ENCODE measurements at places on chromosomes 1 and 21.

DNA sequence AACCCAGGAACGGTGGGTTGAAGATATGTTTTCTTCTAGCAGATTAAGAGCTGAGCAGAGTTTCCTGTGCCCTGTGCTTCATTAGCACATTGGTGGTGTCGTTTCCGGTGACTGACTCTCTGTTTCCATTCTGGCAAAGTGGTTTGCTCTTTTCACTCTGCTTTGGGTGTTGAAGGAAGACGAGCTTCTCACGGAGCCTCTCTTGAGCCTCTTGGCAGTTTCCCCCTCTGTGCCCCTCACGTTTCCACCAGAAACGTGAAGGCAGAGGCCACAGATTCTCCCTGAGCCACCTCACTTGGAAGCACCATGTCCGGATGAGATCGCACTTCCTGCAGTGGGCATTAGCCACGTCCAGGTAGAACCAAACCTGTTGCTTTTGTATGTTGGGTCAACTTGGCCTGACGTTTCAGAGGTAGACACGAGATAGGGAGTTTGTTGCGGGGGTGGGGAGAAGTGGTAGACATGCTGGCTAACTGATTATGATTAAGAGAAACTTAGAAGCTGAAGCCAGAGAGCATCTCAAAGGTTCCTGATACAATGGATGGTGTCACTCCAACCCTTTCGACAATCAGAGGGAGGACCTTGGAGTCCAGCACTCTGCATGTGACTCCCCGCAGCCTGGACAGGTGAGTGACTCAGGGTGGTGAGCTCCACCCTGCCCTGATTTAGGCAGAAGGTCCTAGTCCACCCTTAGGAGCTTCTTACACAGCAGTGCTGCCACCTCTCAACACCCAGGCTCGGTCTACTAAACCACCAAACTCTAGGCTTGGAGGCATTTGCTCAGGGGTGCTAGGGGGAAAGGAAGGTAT, at the start of gene LAX1:
Gene LAX1, plus strand, starts transcription at position 155 of the 809 bp plus-strand sequence. Its CDS starts 383 bp downstream, at position 538.
- H3K36me3 ChIP-seq, result no peaks in the 10 kb centered on the region
- H3K27me3 ChIP-seq, result no peaks in the 10 kb centered on the region

DNA sequence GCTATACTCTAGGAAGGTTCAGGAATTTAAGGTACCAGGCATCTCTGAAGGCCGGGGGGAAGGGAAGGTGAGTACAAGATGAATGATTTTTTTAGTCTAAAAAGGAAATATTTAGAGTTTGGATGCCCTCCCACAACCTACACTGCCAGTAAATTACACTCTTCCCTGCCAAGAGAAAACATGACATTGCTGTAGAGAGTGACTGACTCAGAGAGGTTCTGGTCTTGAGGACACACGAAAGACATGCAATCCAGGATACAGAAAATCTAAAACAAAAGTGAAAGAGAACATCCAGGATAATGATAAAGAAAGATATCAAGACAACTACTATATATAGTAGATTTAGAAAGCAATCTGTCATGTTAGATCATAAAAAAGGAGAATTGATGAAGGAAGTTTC, 200.5 kb downstream of the TYW3 start:
- no peak overlapping the region for H3K27ac ChIP-seq
- no peak overlapping the region for H3K4me3 ChIP-seq

- H3K27ac ChIP-seq, result no peak overlapping the region
- peaks cover 24% of the 10 kb centered on the region for H3K27me3 ChIP-seq
- H3K36me3 ChIP-seq, result no peaks in the 10 kb centered on the region
- H3K4me1 ChIP-seq, result no peaks in the 10 kb centered on the region
- no peak overlapping the region for H3K4me3 ChIP-seq
Measured at GRCh38 chr1:228154670-228155571, 5.2 kb downstream of the GJC2 start.

DNA sequence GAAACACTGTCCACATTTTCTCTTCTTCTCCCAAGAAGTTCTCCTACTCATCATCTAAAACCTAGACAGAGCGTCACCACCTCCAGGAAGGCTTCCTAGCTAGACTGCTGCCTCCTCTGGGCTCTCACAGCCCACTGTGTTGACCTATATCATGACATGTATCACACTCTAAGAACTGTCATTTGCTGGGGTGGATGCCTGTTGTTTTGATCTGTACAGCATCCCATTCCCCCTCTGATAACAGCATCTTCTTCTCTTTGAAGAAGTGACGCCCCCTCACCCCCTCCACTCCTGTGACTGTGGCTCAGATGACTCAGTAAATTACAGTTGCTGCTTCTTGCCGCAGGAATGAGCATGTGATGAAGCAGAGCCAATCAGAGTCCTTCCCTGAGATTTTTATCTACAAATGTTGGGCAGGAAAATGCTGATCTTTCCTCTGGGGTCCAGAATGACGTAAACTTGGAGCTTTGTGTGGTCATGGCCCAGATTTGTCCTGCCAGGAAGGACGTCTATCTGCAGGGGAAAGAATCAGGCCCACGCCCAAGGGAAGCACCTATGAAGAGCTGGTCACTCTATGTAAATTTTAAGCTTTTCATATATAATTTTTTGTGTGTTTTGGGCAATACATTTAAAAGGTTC, 28.0 kb upstream of the FOXO6 start:
- no peaks in the 10 kb centered on the region for H3K4me1 ChIP-seq
- H3K27me3 ChIP-seq, result no peaks in the 10 kb centered on the region
- DNase-seq, result peak; percentile 54
- H3K4me3 ChIP-seq, result no peak overlapping the region
- no peak overlapping the region for H3K27ac ChIP-seq
- no peaks in the 10 kb centered on the region for H3K36me3 ChIP-seq

DNA sequence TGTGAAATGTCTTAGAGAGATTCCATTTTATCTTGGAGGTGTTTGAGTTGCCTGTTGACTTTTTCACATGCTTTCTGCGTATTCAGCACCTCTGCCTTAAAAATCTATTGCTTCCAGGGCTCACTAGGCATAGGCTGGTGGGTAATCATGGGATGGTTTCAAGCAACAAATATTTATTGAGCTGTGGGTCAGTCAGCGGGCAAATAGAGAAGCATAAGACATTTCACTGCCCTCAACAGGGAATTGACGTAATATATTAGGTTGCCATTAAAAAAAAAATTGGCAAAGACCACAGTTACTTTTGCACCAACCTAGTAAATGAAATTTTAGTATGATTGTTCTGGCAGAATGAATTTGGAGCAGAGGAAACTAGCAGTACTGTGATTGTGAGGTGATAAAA, 44.3 kb upstream of the NBL1 start:
- no peak overlapping the region for H3K27ac ChIP-seq
- H3K4me1 ChIP-seq, result peaks cover 16% of the 10 kb centered on the region
- DNase-seq, result no peak
- no peak overlapping the region for H3K4me3 ChIP-seq

DNA sequence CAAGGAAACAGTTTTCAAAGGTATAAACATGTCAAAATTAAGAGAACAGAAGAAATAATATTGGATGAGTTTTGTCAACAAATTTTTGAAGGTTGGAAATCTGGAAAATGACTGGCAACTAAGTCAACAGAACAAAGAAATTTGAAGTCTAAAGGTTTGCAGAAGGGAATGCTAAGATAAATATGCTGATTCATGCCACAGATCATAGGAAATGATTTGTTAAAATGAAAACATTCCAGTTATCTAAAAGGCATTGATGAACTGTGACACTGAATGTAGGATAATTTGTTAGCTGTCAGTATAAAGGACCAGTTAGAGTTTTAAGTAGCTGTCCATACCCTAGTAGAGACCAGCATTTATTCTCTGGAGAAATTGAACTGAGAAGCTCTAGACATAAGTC, 157.9 kb upstream of the CHRM3 start:
- H3K27me3 ChIP-seq, result no peaks in the 10 kb centered on the region
- H3K27ac ChIP-seq, result no peak overlapping the region
- H3K4me3 ChIP-seq, result no peak overlapping the region
- no peaks in the 10 kb centered on the region for H3K4me1 ChIP-seq
- no peak for DNase-seq

DNA sequence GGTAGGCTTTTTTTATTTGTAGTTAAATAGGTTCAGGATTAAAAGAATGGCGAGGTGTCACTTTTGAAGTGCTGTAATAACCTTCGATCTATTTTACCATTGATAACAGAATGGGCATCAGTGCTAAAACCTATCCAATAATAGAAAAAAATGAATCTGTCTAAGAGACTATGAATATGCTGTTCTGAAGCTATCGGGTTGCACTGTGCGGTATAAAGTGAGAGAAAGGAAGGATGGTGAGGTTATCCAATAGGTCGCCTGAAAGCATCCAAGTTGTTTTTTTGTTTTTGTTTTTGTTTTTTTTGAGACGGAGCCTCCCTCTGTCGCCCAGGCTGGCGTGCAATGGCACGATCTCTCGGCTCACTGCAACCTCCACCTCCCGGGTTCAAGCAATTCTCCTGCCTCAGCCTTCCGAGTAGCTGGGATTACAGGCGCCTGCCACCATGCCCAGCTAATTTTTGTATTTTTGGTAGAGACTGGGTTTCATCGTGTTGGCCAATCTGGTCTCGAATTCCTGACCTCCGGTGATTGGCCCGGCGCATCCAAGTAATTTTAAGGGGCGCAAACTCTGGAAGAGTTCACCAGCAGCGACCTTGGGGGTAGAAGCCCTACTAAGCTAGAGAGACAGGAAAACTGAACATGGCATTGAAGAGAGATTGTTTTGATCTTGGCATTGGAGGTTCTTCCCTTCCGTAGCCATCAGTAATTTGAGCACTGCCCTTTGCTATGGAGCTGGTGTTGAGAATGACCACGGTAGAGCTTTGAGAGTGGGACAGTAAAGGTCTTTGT, 8.7 kb upstream of the MDM4 start:
- peaks cover 24% of the 10 kb centered on the region for H3K4me1 ChIP-seq
- H3K36me3 ChIP-seq, result no peaks in the 10 kb centered on the region
- peaks cover 4% of the 10 kb centered on the region for H3K27me3 ChIP-seq

DNA sequence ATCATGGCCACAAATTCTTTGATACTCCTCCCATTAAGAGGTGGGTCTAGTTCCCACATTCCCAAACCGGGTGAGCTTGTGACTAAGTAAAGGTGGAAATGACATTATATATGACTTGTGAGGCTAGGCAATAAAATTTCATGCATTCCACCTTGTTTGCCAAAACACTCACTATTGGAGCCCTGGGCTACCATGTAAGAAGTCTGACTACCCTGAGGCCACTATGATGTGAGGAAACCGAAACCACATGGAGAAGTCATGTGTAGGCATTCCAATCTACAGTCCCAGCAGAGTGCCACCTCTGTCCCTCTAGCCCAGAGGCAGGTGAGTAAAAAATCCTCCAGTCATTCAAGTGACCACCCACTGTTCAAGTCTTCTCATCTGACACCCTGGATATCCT, 17.9 kb upstream of the SMG7 start:
- H3K36me3 ChIP-seq, result no peaks in the 10 kb centered on the region
- H3K4me3 ChIP-seq, result no peak overlapping the region
- H3K27me3 ChIP-seq, result no peaks in the 10 kb centered on the region

GRCh38 chr1:98098473-98098872, 177.6 kb upstream of the DPYD start:
- no peak overlapping the region for H3K4me3 ChIP-seq
- H3K36me3 ChIP-seq, result no peaks in the 10 kb centered on the region
- no peaks in the 10 kb centered on the region for H3K27me3 ChIP-seq
- peaks cover 22% of the 10 kb centered on the region for H3K4me1 ChIP-seq
- DNase-seq, result no peak
- H3K27ac ChIP-seq, result no peak overlapping the region

- H3K36me3 ChIP-seq, result no peaks in the 10 kb centered on the region
- DNase-seq, result peak; percentile 75
Measured at GRCh38 chr1:151934048-151934493, 24.8 kb upstream of the THEM4 start.

DNA sequence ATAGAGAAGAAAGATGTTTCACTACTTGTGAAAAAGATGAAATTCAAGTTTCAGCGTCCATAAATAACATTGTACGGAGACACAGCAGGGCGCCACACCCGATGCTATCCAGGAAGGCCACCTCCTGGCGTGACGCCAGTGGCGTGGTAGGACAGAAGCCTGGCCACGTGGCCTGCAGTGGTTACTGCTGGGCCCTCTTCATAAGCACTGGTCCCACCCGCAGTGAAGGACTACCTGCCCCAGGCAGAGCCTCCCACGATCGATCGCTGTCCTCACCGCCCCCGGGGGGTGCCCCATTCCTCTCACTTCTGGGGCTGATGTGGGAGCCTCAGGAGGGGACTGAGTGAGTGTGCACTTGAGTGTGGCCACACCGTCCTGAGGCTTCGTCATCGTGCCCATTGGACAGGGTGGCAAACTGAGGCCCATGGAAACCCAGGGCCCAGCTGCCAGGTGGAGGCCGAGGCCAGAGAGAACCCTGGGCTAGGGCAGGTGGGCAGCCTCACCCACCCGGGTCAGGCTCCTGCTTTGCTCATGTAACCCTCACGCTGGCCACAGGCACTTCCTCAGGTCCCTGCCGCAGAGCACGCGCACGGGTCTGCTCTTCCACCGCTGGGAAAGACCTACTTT, 11.7 kb upstream of the HES5 start:
- H3K4me1 ChIP-seq, result peaks cover 18% of the 10 kb centered on the region
- no peak overlapping the region for H3K4me3 ChIP-seq
- no peak overlapping the region for H3K27ac ChIP-seq
- H3K27me3 ChIP-seq, result no peaks in the 10 kb centered on the region
- no peak for DNase-seq
- H3K36me3 ChIP-seq, result no peaks in the 10 kb centered on the region

GRCh38 chr1:233547726-233548125, 66.2 kb upstream of the KCNK1 start:
- no peak for DNase-seq
- H3K4me1 ChIP-seq, result no peaks in the 10 kb centered on the region
- no peak overlapping the region for H3K4me3 ChIP-seq
- no peak overlapping the region for H3K27ac ChIP-seq

DNA sequence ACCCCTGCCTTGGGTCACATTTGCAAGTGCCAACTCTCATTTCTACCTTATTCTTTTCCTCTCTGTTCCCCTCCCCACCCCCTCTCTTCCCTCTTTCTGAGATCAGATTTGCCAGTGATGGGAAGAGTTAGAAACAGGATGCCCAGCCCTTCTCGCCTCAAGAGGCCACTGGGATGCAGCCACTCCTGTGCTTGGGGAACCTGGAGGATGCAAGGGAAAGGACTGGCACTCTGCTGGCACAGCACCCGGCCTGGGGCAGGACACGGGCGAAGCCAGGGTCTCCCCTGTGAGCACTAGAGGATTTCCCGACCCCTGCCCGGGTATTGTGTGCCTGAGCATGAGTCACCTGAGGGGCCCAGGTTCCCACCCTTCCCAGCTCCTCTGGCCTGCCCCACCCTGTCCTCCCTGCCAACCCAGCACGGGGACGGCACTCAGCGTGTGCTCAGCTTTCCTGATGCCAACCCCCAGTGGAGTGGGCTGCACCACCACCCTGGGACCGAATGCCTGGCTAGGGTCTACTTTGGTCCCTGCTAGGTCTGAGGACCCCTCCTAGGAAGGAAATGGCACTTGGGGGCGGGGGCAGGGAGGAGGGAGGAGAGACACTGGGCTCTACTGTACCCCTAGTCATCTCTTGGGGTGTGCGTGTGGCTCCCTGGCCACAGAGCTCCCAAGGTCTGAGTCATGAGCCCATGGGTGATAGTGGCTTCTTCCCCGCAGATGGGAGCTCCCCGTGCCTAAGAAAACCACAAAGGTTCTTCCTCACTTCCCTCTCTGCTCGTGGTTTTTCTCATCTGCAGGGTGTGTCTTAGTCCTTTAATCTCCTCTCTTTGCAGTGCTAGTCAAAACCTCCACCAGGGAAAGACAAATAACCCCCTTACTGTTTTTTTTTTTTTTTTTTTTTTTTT, 12.4 kb downstream of the LMNA start:
- peak overlapping the region; percentile 71 for H3K27ac ChIP-seq
- DNase-seq, result no peak
- H3K4me3 ChIP-seq, result no peak overlapping the region
- no peaks in the 10 kb centered on the region for H3K27me3 ChIP-seq
- H3K4me1 ChIP-seq, result peaks cover 75% of the 10 kb centered on the region

- no peaks in the 10 kb centered on the region for H3K4me1 ChIP-seq
- peaks cover 20% of the 10 kb centered on the region for H3K36me3 ChIP-seq
- no peak for DNase-seq
Measured at GRCh38 chr1:37954316-37954971, 7.6 kb upstream of the INPP5B start.
